ENCODE measurements at places on chromosomes 11 and 22.
A peak's percentile ranks its signal among the peaks of the same experiment; 100 is the strongest.

DNA sequence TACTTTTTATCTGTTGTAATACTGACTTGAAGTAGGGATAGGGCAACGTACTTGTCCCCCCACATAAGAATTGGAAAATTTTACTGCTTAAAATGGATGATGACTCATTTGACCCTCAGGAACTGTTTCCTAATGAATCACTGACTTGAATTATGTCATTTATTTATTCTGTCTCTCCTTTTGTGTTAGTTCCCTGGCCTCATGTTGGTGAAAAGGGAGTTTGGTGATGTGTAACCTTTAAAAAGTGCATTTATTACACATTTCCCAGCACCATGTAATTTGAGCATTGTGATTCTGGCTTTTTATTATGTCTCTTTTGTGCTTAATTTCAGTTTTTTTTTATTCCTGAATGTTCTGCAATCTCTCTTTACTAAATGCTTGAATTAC is 20.3 kb upstream of the PGM2L1 start:
- DNase-seq: no peak

DNA sequence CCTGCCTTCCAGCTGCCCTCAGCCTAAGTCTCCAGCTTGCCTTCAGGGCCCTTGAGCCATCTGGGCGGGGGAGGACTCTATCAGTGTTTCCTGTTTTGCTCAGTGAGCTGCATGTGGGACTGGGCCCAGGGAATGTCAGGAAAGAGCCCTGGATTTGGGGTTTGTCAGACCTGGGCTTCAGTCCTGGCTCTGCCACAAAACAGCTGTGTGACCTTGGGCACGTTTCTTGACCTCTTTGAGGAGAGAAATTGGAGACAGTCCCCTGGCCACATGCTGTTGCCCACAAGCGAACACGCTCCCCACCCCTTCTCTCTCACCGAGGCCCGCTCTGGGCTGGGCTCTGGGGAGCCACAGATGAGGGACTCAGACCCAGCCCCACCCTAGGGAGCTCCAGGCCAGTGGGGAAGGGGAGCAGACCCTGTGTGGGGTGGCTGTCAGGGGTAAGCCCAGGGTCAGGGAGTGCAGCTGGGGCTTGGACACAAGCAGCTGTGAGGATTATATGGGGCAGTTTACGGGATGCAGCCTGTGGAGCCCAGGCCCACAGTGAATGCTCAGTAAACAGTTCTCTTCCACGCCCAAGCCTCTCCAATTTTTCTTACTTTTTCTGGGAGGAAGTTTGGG is 12.3 kb downstream of the MYO7A start:
- no peak for DNase-seq

DNA sequence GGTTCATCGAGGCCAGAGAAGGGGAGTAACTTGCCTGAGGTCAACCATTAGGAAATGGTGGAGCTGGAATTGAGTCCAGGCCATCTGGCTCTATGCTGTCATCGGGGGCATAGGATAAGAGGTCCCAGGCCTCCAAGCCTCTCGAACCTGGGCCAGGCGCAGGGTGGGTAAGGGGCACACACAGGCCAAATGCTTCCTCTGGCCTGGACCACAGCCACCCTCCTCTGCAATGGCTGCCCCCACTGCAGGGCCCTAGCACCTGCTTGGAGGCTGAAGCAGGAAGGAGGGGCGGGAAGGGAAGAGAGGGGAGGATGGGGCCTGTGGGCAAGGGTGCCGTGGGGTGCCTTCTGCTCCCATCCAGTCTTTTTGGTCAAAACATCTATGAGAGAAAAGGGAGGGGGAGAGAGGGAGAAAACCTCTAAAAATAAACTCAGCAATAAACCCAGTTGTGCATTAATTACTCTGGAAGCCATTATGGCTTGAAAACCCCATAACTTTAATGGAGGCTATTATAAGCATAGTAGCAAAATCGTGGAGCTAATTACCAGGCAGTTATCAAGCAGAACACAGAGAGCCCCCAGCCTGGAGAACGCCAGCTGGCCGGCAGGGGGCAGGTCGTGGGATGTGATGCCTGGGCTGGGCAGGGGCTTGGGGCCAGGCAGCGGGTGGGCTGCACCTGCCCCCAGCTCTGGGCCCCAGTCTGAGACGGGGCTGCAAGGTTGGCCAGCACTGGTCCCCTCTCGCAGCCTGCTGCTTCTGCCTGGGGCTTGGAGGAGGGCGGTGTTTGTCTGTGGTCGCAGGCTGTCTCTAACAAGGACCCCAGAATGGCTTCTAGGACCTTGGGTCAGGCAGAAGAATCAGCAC is 21.1 kb downstream of the B3GAT1 start:
- no peak for DNase-seq

DNA sequence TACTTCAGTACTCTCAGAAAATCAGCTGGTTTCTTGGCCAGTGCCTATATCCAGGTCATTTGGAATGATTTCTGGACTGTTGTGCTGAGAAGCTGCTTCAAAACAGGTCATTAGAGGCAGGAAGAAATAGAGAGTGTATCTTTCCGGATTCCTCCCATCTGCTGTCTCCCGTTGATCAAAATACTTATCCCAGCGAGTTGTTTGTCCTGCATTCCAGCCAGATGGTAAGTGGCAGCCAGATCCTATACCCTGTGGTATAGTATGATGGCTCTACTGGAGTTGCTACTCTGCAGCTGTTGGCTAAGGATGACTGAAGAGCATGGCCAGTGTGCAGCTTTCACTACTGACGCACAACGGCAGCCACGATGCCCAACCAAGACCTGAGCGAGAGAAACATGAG is 560.9 kb upstream of the ANO5 start:
- no peak for DNase-seq

- no peak for DNase-seq
Measured at GRCh38 chr22:24419475-24419850, 7.9 kb upstream of the ADORA2A start.

GRCh38 chr22:43427296-43428004 is 15.6 kb downstream of the MPPED1 start:
- no peak for DNase-seq

GRCh38 chr11:126161023-126161391 is 50.4 kb downstream of the RPUSD4 start:
- no peak for DNase-seq

GRCh38 chr22:49012712-49013395 is 814.8 kb downstream of the BRD1 start:
- DNase-seq: no peak

- DNase-seq: no peak
Measured at GRCh38 chr11:1978720-1979473, 18.7 kb downstream of the H19 start.

DNA sequence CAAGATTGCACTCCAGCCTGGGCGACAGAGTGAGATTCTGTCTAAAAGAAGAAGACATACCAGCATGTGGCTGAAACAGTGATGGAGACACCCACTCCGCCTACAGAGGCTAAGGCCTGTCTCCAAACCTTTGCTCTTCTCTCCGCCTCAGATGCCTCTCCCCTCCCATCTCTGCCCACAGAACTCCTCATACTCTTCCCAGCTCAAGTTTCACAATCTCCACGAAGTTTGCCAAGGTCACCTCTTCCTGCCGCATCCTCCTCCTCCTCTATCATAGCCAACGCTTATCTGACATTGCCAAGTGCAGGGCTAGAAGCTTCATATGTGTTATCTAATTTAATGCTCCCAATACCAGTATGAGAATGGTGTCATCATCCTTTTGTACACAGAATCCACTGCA is 25.9 kb upstream of the FBLN1 start:
- DNase-seq: no peak

DNA sequence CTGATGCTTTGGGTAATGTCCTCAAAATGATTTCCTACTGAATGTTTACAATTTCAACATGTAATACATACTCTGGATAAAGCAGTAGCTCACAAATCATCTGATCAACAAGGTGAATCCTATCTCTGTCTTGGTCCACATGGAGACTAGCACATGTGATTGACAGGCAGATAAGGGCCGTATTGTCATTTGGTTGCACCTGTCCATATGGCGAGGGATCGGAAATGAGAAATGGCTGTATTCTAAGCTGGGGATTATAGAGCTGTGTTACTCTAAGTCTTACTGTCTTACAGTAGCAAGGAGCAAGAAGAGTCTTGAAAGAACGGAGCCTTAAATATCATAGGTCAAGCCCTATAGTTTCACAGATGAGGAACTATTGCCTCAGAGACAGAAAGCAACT is 55.7 kb downstream of the APIP start:
- DNase-seq: no peak

DNA sequence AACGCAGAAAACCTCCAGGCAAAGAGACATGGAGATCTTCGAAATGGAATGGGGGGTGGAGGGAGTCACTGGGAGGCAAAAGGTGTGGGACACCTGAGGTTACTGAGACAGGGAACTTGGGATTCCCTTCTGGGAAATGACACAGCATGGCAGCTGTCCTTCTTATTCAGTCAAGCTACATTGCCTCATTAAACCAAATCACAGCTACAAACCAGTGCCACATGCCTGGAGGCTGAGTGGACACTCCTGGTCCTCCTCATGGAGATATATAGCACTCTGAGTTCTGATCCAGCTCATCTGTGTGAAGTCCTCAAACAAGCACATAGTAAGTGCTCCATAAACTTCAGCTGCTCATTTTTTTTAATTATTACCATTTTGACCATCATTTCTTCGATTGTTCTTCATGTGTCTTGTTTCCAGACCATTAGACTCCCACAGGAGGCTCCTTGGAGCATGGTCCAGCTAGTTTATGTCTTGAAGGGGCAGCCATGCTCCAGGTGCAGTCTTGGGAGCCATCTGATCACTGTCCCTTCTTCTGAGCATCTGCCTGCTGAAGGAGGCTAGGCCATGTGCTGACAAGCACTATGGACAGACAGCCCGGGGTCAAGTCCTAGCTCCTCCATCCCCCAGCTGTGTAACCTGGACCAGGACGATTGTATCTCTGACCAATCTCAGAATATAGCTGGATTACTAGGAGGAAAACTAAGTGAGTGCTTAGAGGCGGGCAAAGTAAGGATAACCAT is 9.7 kb upstream of the FXYD2 start:
- no peak for DNase-seq

GRCh38 chr11:71433648-71434450 is 14.3 kb downstream of the DHCR7 start:
- DNase-seq: no peak

GRCh38 chr22:30187529-30188407 is 58.8 kb downstream of the LIF start:
- DNase-seq: no peak

- DNase-seq: no peak
Measured at GRCh38 chr11:6387811-6388599, 2.3 kb upstream of the SMPD1 start.

- no peak for DNase-seq
Measured at GRCh38 chr22:43156413-43156812, 5.1 kb downstream of the TSPO start.

GRCh38 chr11:130122141-130122575 is 37.4 kb upstream of the ST14 start:
- DNase-seq: no peak

GRCh38 chr11:104531075-104531474 is 367.1 kb upstream of the PDGFD start:
- DNase-seq: no peak

GRCh38 chr22:36914390-36914752 is 943 bp downstream of the CSF2RB start:
- DNase-seq: no peak

GRCh38 chr11:133166662-133167061 is 365.6 kb downstream of the OPCML start:
- DNase-seq: no peak

DNA sequence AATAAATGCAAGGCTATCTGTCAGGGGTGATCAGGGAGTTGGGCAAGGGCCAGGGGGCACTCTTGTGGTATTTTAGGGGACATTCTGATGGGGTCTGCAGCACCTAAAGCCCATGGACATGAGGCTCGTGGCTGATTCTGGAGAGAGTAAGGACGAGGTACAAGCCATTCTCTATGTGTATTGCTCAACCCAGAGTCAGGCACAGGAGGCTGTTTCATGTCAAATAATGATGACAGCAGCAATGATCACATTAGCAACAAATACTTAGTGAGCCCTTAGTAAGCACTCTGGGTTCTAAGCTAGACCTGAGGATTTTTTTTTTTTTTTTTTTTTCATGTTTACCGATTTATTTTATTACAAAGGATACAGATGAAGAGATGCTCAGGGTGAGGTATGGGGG is 83.5 kb upstream of the THY1 start:
- no peak for DNase-seq

GRCh38 chr11:34262531-34263081 is 95.2 kb downstream of the ABTB2 start:
- DNase-seq: peak; percentile 79

GRCh38 chr11:64606796-64607380 is 15.9 kb downstream of the SLC22A12 start:
- DNase-seq: no peak

DNA sequence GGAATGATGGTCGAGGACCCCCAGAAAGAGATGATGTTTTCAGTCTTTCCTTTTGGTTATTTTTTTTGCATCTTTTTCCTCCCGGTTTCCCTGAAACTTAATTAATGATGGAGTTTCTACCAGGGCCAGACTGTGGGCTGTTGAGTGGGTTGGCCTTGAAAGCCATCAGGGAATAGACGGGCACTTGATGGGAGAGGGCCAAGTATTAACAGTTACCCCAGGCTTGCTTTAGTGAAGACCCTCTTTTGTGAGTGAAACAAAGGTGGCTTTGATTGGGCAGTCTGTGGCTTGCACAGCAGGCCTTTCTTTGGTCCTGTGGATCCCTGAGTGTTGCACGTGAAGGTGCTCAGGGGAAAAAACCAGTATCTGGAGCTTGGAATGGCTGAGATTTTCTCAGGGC is 56.9 kb downstream of the AMOTL1 start:
- DNase-seq: no peak

DNA sequence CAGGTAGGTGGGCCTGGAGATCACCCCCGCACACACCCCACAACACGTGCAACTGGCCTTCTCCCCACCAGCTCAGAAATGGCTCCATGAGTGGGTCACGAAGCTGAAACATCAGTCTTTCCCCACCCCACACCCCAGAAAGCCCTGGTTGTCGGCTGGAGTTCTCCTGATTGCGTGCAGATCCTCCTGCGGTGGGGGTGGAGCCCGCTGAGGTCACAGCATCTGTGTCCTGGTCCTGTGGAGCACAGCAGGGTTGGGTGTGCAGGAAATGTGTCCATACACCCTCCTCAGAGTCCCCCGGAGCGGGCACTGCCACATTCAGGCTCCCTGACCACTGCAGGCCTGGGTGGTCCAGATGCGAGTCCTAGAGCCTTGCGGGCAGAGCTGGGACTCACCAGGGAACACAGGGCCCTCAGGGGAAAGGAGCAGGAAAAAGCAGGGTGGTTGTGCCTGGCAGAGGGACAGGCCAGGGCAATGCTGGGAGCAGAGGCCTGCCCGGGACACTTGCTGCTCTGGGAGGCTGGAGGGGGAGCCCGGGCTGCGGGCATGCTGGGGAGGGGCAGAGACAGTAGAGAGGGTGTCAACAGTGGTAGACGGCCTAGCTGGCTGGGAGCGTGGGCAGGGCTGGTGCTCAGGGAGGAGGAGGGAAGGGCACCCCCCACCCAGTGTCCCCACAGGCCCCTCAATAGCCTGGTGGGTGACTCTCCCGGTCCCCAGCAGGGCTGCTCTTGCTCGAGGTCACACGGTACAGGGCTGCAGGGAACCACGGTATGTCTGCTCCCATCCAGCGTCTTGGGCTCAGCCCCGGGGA is 42.4 kb upstream of the PPARA start:
- DNase-seq: no peak

All from putamen (tissue), 1 donor.